ENCODE measurements at places on chromosomes 2 and 18.
A peak's percentile ranks its signal among the peaks of the same experiment; 100 is the strongest.

DNA sequence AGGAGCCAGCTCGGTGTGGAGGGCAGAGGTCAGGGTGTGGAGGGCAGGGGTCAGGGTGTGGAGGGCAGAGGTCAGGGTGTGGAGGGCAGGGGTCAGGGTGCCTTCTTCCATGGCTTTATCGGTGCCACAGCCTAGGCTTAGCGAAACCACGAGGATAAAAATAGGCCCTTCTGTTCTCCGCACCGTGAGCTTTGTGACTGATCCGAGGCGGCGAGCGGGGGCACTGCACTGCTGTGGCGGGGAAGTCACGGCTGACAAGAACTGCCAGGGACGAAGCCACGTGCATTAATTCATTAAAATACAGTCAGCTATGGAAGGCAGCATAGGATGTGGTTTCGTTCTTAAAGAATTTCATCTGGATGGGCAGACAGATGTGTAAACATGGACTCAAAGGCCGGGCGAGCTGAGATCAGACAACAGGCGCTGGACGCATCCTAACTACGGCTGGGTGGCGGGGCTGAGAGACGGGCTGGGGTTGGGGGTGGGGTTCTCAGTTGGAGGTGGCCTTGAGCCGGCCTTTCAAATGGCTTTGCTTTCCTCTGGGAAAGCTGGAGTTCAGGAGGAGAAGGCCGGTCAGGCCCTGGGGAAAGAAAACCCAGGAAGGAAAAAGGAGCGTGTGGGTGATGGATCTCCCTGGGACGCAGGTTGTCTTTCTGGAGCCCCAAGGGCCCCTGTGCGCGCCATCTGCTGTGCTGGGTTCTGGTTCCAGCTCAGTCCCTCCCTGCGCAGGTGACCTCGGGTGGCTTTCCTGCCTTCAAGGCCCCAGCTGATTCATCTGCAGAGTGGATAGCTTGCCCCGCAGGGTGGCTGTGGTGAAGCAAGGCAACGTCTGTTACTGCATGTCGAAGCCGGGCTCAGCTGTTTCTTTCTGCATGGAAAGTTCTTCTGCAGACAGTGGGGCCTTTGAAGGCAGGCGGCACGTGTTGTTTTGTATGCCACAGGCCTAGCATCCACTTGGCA, 958 bp upstream of the ALLC start:
- DNase-seq, result no peak

GRCh38 chr2:170229744-170230143, 51.8 kb downstream of the MYO3B start:
- DNase-seq, result no peak

DNA sequence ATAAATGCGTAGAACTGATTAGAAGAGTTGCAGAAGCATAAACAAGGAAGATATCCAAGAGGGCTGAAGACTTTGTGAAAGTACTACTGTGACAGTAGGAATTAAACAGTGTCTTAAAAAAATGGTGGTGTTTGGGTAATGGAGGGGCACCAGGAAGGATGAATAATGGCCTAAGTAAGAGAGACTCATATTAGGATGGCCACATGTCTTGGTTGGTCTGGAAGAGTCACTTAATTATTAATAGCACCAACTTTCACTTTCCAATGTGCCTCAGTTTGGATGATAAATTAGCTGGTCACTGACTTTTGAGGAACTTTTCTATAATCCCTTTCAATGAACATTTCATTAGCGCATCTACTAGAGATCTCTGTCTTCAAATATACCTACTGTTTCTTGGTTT, 372.2 kb downstream of the NYAP2 start:
- DNase-seq, result no peak

DNA sequence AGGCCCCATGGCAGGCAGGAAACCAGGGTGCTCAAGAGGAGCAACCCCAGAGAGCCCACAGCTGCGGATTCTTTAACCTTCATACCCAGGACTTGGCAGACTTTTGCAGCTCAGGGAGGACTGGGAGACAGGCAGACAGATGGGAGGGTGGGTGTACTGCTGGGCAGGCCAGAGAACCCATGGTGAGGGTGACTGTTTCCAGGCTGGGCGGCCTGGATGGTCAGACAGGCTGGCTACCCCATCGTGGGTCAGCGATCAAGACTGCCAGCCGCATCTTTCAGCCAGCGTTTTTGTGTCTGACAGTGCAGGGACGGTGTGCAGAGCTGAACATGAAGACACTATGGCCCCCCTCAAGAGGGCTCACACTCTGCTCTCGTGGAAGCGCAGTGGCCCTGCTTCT, 82.2 kb downstream of the MARCO start:
- no peak for DNase-seq

DNA sequence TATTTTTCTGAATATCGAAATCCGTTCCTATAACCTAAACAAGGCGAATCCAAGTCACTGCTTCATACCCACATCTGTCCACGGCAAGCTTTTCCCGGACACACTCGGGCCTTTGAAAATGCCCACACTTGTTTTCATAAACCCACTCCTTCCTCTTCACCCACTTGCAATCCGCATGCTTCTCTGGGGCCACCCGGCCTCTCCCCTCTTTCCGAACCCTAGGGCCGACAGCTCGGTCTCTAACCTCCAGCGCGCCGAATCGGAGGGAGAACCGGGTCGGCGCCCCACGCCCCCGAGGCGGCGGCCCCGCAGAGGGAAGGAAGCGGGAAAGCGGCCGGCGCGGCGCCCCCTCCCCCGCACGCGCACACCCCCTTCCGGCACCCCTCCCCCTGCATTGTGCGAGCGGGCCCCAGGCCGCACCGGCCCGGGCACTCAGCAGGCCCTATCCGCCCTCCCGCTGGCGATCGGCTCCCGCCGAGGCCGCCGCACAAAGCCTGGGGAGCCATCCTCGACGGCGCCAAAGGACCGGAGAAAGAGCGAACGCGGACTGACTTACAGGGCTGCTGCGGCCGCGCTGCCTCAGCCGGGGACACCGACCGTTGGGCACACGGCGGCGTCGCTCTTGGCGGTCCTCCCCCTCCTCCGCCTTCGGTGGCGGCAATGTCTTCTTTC, 467 bp downstream of the PUM2 start:
- peak; percentile 50 for DNase-seq

DNA sequence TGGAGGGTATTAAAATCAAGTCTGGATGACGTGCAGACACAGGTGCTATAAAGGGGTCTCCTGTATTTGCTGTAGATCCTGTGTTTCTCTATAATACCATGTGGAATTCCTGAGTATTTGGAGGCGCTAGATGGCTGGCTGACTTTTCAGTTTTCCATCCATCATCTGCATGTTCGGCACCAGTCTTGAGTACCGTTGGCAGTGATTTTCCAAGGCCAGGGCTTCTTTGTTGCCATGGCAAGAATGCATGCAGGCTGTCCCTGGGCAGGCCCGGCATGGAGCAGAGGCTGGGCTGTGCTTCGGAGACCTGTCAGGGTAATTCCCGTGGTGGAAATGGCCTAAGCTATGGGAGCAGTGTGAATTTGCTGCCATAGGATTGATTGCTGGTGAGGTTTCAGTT, 405.9 kb upstream of the HS6ST1 start:
- no peak for DNase-seq

GRCh38 chr2:57798346-57798745, 248.3 kb upstream of the VRK2 start:
- no peak for DNase-seq

DNA sequence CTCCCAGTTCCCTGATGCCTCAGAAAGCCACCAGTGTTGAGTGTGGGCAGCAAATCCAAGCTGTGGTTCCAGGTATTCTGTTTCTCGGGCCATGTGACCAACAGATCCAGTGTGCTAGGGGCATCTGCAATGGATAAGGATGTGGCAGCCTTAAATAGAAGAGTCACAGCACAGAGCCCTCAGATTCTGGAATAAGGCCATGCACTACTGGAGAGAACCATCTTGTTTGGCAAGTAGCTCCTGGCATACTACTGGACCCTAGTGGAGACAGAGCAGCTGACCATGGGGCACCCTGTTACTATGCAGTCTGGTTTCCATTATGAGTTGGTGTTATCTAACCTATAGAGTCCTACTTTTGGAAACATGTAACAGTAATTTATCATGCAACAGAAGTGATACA, 53.3 kb upstream of the ZBTB7C start:
- no peak for DNase-seq

DNA sequence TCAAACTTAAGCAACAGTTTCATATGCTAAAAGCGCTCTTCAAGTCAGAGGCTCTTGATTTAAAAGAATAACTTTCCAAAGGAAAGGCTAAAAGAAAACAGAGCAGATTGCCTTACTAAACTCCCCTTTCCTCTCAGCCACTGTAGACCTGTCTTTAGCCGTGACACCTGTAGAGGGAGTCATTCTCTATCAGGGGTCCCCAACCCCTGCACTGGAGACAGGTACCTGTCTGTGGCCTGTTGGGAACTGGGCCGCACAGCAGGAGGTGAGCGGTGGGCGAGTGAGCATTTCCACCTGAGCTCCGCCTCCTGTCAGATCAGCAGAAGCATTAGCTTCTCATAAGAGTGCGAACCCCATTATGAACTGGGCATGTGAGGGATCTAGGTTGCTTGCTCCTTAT, 9.6 kb downstream of the SLC14A1 start:
- DNase-seq, result no peak

DNA sequence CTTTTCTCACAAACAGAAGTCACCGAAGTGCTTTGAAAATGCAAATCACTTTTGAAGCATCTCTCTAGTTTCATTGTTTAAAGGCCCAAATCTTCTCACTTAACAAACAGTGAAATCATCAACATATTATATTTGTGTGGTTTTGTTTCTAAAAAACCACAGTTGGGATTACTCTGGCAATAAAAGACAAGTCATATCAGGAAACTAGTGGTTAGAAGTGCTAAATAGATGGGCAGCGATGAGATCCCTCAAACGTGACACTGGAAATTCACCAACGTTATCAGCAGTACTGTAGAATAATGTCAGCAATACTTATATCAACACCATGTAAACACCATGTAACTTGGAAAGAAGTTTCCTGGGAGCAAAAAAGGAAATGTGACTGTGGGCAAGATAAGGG, 893.5 kb downstream of the SUCLG1 start:
- no peak for DNase-seq

DNA sequence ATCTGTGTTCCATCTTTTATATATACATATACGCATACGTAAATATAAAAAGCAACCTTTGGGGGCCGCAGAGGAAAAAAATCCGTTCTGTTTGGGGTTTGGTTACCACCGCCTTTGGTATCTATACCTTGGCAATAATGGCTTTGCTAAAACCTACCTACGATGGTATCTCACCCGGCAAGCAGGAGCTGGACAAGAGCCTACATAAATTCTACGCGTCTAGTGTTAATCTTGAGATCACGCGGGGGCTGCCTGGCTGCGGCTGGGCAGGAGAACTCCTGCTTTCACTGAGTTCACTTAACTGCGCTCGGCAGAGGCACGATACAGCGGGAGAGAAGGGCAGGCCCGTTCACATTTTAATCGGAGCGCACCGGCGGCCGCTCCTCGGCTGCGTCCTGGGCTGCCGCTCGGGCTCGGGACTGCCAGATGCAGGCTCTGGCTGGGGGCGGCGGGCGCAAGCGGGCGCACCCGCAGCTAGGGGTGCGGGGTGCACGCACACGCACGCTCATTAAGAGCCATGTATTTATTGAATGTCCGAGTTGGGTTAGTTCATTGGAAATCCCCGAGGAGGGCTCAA, 1.7 kb upstream of the POU3F3 start:
- no peak for DNase-seq

GRCh38 chr2:8578335-8579244, 103.3 kb upstream of the ID2 start:
- DNase-seq, result no peak

- DNase-seq, result no peak
These were observed 138.0 kb upstream of the DNMT3A start for GRCh38 chr2:25479761-25480160.

DNA sequence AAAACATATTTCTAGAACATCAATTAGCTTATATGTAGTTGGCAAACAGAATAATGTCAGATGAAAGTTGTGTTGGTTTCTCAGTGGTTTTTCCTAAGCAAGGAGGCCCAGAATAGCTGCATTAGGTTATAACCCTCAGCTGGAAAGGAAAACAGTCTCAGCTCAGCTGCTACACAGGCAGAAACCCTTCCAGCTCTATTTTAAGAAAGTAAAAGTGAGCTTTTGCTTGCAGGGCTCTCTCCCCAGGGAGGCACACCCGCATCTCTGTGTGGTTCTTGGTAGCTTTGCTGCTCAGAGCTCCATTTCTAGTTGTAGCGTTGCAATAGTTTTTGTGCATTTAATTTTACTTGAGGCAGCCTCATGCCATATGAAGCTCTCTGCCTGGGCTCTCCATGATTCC, 54.6 kb downstream of the PIKFYVE start:
- no peak for DNase-seq

DNA sequence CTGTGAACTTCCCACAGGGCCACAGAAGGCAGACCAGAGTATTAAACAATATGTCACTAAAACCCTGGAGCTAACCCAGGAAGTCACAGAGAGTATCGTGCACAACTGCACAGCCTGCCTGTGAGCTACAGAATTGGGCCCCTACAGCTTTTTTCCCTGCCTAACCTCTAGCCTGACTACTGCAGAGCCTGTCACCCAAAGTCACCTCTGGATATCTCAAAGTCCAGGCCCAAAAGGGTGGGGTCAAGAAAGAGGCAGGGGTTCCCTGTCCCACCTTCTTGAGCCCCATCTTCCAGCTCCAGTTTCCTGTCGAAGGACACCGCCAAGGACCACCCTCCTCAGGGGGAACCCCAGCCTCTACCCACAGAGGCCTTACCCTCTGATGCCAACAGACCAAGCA, 13.5 kb downstream of the GAD1 start:
- DNase-seq, result no peak

DNA sequence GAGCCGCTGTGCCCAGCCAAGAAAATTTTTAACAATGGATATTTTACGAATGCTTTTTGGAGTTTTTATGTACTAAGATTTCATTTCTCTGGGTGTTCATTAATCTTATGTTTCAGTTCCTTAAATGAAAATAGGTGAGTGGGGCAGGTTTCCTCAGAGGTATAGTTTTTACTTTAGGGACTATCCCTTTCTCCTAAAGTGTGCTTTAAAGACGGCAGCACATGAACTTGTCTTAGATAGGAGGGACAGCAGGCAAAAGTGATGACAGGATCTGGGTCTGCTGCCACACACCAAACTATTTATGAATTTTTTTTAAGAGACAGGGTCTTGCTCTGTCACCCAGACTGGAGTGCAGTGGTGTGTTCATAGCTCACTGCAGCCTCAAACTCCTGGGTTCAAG, 8.0 kb upstream of the REL start:
- peak; percentile 38 for DNase-seq

- no peak for DNase-seq
These were observed 23.0 kb upstream of the CEP68 start for GRCh38 chr2:65033178-65033577.

All from GM12892 (cell line).